ENCODE measurements at places on chromosomes 7 and 10.
A peak's percentile ranks its signal among the peaks of the same experiment; 100 is the strongest.

DNA sequence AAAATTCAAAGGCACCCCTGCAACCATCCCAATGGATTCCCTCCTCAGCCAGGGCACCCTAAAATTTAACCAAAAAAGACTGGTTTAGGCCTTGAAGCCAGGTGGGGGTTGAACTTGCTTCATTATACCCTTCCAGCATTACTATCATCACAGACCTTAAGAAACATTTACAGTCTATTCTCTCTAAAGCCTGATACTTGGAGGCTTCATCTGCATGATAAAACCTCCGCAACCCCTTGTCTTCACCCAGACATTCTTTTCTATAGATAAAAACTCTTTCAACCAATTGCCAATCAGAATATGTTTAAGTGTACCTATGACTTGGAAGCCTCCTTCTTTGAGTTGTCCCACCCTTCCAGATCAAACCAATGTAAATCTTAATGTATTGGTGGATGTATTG is 17.9 kb downstream of the AVL9 start:
- no peak for DNase-seq

DNA sequence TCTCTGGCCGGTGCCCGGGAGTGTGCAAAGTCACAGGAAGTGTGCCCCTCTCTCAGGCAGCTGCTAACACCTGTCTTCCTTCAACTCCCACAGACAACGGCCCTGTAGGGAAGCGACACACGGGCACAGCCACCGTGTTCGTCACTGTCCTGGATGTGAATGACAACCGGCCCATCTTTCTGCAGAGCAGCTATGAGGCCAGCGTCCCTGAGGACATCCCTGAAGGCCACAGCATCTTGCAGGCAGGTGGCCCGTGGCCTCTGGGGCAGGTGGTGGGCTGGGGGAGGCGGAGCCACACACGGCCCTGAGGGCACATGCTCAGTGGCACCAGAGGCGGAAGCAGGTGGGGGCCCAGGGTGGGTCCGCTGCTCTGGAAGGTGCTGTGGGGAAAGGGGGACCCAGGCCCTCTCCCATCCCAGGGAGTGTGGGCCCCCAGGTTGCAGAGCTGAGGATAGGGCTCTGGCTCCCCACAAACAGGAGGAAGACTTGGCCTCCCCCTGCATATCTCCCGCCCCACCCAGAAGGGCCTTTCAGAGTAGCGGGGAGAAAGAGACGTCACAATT is 6.9 kb downstream of the C10orf105 start:
- DNase-seq = no peak

DNA sequence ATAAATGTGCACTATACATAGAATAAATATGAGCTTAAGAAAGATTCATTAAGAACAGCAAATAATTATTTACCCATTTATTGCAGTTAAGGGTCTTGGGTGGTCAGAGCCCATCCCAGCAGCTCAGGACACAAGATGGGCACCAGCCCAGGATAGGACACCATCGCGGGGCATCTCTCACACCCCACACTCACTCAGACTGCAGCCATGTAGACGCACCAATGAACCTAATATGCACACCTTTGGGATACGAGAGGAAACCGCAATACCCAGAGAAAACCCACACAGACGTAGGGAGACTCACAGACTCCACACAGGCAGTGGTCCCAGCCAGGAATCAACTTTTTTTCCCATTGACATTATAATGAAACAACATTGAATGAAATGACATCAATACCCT is 36.0 kb downstream of the CARD11 start:
- no peak for DNase-seq

DNA sequence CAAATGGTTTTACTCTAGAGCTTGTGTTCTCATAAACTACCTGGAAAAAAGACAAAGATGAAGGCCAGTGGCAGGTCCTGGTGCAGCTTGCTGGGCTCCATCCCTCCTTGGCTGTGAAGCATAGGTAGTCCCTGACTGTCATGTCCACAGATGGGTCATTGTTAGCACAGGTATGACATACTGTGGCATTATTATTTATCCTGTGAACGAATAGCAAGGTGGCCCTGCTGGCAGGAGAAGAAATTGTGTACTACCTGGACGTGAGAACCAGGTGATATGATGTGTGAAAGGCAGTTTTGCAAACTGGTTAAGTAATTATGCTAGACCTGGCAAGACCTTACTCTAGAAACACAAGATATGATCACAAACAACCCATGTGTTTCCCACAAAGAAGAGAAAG is 63.9 kb downstream of the CCDC71L start:
- no peak for DNase-seq

GRCh38 chr7:6705959-6706665 is 635 bp downstream of the ZNF12 start:
- DNase-seq = peak; percentile 13

DNA sequence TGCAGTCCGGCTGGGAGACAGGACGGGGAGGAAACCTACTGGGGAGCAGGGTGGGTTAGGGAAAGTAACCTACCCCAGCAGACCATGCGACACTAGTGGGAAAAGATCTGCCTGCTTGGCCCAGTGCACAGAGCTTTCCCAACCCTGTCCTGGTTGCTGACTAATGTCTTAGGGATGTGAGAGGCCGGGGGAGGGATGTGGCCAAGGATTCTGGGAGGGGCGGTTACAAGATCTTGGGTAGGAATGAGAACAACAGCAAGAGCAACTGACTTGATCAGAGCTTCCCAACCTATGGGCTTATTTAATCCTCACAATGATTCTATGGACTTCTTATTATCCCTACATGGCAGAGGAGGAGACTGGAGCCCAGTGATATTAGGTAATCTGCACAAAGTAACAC is 24.0 kb upstream of the EIF5AL1 start:
- peak; percentile 93 for DNase-seq

DNA sequence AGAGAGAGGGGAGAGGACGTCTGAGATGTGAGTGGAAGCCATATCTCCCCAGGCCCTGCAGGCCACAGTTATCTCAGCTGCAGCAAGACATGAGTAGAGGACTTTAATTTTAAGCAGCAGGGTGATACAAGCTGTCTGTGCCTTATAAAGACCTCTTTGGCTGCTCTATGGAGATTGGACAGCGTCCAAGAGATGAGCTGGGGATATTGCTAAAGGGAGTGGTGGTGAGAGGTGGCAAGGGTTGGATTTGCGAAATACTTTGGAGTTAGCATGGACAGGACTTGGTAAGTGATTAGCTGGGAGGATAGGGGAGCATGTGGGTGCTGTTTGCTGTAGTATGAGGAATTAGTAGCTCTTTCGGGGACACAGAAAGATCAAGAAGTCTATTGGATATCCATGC is 191.8 kb downstream of the CACNB2 start:
- DNase-seq = no peak

GRCh38 chr10:16466001-16466400 is 29.2 kb downstream of the PTER start:
- no peak for DNase-seq

DNA sequence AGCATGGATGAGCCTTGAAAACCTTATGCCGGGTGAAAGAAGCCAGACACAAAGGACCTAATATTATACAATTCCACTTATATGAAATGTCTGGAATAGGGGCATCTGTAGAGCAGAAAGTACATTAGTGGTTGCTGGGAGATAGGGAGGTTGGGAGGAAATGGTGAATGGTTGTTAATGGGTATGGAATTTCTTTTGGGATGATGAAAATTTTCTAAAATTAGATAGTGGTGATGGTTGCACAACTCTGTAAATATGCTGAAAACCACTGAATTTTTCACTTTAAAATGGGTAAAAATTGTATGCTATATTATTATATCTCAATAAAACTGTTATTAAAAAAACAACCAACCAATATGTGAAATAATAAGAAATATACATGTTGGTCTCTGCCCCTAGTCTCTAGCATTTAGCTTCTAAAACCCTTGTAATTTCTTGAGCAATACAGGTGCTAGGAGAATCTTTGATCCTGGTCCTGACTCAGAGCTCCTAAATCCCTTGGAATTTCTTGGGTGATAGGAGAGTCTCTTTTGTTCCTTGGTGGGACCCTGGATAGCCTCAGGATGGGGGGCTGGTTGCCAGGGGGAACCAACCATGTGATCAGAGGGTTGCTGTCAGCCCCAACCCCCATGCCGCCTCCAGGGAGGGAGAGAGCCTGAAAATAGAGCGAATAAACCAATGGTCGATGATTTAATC is 64.0 kb downstream of the TACR2 start:
- peak; percentile 87 for DNase-seq

DNA sequence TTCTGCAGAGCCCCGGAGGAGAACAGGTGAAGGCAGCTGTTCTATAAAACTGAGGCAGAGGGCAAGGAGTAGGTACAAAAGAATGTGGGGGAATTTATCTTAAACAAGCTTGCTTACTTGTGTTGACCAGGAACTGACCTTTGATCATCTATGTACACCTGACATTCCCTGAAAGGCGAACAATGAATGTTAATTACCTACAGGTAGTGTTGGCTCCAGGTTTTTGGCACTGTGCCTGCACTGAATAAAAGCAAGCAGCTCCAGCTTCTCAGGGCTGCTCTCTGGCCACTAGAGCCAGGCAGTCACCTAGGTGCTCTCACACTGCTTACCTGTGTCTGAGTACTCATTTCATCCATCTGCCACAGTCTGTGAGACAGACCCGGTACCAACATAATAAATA is 87.0 kb downstream of the RAPGEF5 start:
- DNase-seq = no peak

GRCh38 chr10:13907570-13907969 is 320.8 kb downstream of the PRPF18 start:
- no peak for DNase-seq

GRCh38 chr10:131480066-131480465 is 168.5 kb upstream of the TCERG1L start:
- peak; percentile 35 for DNase-seq

- peak; percentile 15 for DNase-seq
Measured at GRCh38 chr10:53209944-53210611, 437.5 kb upstream of the MBL2 start.

DNA sequence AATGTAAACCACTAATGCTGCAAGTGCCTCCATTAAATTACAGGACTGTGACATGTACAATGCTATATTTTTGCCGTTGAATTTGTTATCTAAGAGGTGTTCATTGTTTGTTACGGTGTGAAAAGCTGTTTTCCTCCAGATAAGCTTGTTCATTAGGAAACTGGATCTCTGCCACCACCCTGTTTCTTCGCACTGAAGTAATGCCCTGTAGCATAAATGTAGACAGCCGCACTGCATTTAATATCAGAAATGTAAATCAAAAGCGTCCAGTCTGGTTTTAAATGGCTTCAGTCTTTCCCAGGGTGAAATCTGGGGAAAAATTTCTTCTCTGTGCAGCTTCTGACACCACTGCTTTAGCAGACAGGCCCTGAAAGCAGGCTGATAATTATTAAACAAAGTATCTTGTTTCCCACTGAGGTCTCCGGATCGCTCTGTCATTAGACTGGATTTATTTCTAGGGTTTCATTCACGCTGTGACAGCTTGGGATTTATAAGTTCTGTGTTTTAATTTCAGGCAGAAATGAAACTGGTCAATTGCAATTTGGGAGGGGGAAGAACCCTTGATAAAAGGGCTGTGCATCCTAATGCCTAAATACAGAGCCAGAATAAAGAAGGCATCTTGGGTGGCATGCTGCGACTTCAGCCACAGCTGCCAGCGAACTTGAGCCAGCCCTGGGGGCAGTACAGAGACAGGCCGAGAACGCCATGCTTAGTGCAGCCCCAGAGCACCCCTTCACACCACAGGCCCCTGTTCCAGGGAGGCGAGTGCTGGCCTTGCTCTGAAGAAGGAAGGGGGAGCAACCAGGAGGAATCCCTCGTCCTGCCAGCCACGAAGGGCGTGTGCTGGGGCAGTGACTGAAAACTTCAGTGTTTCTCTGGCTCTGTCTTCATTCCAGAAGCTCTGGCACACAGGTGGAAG is 547.7 kb upstream of the GALNT17 start:
- DNase-seq = no peak

GRCh38 chr10:88042160-88043100 is 179.0 kb downstream of the PTEN start:
- peak; percentile 81 for DNase-seq

GRCh38 chr7:99829524-99830160 is 1.8 kb downstream of the CYP3A43 start:
- DNase-seq = no peak

- peak; percentile 58 for DNase-seq
Measured at GRCh38 chr10:9786576-9786975, 1231.1 kb upstream of the CELF2 start.

GRCh38 chr10:11783558-11783865 is 39.6 kb upstream of the PROSER2 start:
- no peak for DNase-seq

All from fibroblast of skin of right quadriceps (primary cell).